ELR (cell line): ENCODE measurements at places on chromosomes 5 and 9.

DNA sequence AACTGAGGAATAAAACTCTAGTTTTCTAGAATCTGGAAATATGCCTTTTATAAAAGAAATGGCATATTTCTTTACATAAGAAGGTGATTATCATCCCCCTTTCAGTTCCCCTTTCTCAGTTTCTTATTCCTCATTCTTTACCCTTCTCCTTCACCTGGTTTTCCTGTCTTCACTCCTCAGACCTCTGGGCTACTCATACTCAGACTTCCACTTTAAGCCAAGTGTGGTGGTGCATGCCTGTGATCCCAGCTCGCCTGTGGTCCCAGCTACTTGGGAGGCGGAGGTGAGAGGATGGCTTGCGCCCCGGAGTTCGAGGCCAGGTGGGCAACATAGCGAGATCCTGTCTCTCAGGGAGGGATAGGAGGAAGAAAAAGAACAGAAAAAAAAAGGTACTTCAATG, 57.2 kb downstream of the RANBP6 start:
- no peak for DNase-seq

DNA sequence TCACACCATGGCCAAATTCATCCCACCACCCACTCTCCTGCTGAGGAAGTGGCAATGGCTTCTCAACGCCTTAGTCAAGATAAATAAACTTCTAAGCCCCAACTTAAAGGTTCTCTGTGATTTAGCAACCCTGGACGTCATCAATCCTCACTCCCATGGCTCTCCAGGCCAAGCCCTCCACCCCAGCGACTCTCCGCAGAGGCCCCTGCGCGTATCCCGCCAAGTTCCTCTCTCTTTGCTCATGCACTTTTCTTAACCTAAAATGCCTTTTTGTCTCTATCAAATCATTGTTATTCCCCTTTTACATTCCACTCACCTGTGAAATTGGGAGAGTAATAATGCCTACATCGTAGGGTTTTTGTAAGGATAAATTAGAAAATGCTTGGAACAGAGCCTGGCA, 88.6 kb downstream of the NRG2 start:
- DNase-seq: no peak

- peak; percentile 51 for DNase-seq
These were observed 84.0 kb downstream of the ADAMTS12 start for GRCh38 chr5:33807771-33808170.

DNA sequence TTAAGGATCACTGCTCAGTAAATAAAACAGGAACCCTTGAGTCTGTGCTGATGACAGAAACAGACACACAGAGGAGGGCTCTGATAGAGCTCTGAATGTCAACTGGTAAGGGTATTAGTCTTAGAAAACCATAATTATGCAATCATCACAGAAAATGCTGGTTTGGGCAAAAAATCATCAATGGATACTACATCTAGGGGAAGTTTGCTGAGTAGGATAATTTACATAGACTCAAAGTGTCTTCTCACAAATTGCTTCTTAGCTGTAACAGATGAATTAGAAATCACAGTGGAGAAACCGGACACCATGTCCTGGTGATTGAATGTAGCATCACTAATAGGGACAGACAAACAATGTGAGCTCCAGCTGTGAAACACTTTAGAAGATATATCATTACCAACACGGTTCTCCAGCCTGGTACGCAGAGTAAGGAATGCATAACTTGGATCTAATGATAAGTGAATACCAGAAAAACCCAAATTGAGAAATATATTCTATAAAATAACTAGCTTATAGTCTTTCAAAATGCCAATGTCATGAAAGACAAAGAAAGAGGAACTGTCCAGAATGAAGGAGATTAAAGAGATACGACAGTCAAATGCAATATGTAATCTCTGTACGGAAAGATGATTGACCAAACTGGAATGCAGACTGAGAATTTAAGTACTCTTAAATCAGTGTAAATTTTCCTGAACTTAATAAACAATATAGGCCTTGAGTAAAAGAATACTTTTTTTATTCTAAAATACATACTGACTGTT, 17.3 kb downstream of the CHD1 start:
- DNase-seq: peak; percentile 30

DNA sequence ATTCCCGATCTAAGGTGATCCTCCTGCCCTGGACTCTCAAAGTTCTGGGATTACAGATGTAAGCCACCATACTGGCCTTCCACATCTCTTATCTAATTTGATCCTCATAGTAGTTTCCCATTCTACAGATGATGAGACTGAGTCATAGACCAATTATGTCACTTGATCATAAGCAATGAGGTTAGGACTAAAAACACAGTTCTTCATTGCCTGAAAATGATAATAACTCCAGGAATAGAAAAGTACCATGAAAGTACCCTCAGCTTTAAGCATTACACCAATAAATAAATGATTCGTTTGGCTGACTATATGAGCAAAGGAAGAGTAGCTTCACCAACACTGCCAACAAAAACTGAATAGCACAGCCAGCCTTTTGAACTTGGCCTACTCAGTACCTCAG, 389.5 kb downstream of the ACTL7B start:
- no peak for DNase-seq

GRCh38 chr5:56514245-56514644, 281.1 kb upstream of the ANKRD55 start:
- DNase-seq: no peak

- DNase-seq: no peak
These were observed 34.5 kb downstream of the COL15A1 start for GRCh38 chr9:98978231-98978681.

GRCh38 chr5:176673651-176674583, 26.6 kb downstream of the TSPAN17 start:
- DNase-seq: no peak

DNA sequence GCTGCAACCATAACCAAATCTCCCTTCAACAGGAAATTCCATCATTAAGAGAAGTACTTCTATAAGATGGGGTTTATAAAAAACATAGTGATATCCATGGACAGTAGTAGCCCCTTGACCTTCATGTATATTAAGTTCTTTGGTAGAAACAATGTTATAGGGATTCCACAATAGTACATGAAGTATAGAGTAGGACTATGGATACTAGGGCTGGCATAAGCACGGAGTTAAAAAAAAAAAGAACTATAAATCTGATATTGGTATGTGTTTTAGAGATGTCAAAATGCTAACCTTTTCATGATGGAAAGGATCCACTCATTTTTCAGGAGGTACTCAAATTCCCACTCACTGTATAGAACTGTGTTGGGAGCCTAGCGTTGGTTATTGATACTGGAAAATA, 337.6 kb downstream of the FGF10 start:
- DNase-seq: no peak

- DNase-seq: no peak
These were observed 1.1 kb downstream of the GNPDA1 start for GRCh38 chr5:142011572-142012185.

DNA sequence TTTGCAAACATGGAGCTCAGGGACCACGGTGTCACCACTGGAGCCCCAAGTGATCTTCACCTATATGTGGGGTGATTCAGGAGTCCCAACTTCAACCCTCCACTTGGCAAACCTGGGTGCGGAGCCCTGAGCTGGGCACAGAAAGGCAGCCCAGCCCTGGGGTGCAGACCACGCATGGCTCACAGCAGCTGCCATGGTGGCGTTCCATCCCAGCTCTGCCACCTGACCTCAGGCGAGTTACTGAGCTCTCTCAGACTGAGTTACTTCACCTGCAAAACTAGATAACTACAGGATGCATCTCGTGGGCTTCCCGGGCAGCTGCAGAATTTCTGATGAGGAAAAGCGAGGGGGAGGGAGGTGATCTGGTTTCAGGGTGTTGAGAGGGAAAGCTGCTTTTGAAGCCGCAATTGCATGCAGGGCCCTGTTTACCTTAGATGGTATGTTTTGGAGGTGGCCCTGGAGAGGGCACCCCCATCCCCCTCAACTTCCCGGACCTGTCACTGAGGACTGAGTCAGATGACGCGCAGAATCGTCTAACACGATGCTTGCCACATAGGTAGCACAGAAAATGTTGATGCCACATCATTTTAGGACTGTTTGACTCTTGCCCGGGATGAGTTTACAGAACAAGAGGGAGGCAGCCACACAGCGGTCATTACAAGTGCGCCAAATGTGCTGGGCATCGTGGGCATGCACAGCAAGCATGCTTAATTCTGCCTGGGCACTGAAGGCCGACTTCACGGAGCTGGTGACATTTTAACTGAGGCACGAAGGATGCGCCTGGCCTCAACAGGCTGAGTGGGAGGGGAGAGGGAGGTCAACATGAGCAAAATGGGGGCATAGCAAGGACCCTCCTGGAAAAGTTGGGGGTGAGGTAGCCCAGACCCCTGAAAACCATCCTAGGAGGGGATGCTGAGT, 154.6 kb downstream of the COL23A1 start:
- DNase-seq: no peak

- DNase-seq: peak; percentile 82
These were observed 33.5 kb downstream of the TMEM245 start for GRCh38 chr9:109086221-109086620.

DNA sequence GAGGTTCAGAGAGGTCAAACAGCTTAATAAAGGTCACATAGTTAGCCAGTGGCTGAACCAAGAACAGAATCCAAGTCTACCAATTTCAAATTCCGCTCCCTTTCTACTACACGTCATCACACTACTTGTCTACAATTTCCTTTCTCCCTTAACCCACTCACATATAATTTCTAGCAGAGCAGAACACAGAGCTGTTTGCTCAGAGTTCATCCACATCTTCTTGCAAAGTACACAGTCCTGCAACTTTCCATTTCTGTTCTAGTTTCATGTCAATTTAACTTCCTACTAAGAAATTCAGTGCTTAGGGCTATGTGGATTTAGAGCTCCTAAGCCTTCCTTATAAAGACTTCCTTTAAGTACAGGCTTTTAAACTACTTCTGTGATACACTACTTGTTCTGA, 61.3 kb downstream of the MEGF9 start:
- no peak for DNase-seq

DNA sequence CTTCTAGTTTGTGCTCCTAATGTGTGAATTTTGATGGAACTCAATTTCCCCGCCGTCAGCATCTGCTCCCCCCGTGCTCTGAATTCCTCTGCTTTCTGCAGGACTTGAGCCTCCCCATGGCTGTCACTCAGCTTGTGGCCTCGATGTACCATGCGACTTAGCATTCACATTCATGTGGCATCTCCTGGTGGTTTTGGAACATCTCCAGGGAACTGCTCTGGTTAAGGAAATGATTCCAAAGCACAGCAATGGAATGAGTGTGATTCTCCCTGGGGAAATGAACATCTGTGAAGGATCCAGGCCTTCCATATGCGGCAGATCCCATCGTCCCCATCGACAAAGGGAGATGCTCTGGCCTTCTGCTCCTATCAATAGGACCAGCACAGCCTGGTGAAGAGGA, 119.0 kb downstream of the ENTREP1 start:
- DNase-seq: peak; percentile 71

DNA sequence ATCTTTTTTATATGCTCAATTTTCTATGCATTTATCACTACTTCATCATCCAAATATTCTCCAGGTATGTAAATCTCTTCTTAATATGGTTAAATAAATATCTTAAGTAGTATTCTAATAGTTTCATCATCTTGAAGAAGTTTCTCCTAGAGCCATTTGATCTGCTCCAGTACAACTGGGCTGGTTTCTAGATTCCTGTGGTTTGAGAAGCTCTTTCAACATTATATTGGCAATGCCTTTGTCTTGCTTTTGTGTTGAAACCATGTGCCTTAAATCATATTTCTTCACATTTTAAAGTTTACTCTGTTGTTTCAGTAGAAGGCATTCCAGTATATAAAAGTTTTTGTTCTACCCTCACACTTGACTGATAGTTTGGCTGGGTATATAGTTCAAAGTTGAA, 27.6 kb downstream of the MBLAC2 start:
- DNase-seq: no peak

GRCh38 chr9:6132650-6133049, 83.0 kb upstream of the IL33 start:
- DNase-seq: no peak

DNA sequence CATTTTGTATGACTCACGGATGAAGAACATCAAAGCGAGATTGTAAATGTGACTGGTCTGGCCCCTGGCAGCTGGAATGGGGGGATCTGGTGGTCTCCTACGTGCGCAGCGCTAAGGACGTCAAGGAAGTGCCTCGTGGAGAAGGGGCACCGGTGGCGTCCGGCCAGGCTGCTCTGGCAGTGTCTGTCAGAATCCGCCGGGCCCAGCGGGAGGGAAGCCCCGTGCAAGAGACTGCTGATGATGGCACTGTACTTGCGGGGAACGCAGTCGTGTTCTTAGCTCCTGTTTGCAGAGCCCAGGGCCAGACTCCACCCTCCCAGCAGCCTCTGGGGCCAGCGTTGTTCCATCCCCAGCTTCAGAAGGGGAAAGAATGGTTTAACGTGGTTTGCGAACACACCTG, 75.5 kb downstream of the COL5A1 start:
- DNase-seq: no peak

GRCh38 chr9:136411378-136411777, 920 bp downstream of the PMPCA start:
- DNase-seq: no peak

DNA sequence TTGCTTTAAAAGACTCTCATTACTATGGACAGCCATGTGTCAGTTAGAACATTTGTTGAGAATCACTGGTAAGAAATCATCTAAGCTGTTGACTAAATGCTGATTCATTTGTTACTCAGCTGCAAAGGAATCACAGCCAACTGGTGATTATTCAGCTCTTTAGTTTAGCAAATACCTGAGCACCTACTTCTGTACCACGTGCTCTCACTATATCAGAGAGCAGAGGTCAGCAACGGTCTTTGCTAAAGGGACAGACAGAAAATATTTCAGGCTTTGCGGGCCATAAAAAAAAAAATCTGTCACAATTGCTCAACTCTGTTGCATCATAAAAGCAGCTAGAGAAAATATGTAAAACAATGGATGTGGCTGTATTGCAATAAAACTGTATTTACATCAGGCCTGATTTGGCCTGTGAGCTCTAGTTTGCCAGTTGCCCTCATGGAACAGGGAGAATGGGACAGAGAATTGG, 377.6 kb downstream of the DNAH5 start:
- peak; percentile 94 for DNase-seq

- DNase-seq: peak; percentile 3
These were observed 435.8 kb downstream of the CTNND2 start for GRCh38 chr5:11468334-11469039.

GRCh38 chr5:111942661-111943401, 185.8 kb upstream of the NREP start:
- peak; percentile 22 for DNase-seq

GRCh38 chr5:89847743-89848142, 561.8 kb downstream of the CETN3 start:
- peak; percentile 17 for DNase-seq

DNA sequence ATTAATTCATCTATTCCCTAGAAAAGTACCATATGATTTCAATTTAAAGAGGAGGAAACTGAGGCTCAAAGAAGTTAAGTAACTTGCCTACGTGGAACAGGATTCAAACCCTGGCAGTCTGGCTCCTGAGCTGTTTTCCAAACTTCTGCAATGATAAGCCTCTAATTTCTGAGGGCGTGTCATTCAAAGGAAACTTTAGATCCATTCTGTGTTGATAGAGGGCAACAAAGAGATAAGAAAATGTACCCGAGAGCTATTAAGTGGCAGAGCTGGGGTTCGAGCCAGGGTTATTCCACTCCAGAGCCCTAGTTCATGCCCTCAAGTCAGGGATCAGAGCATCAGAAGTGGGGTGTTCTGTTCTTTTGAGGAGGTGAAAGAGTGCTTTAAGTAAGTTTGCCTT, 131.4 kb downstream of the ARL15 start:
- no peak for DNase-seq
